ENCODE measurements at places on chromosomes 12 and 14. TPM values are rescaled to one million over a fixed set of nuclear protein-coding genes. Genes with fewer than 3 reads are reported as not detected.

GRCh38 chr14:94162466-94162865 is 11.7 kb upstream of the PPP4R4 start:
- no peak for DNase-seq

GRCh38 chr12:47824635-47825034 is 4.9 kb upstream of the HDAC7 start:
- no peak for DNase-seq

- no peak for DNase-seq
Observed at GRCh38 chr14:60862283-60862682, 118.6 kb downstream of the TRMT5 start.

- DNase-seq: no peak
Observed at GRCh38 chr12:117052386-117053049, 46.7 kb downstream of the TESC start.

GRCh38 chr14:29637411-29637810 is 290.2 kb downstream of the PRKD1 start:
- no peak for DNase-seq

Gene PPFIA2
- 5.2 TPM for total RNA-seq

Data from vagina (tissue), 2 donors.